ENCODE measurements at places on chromosomes 4 and X.

- no peak for DNase-seq
Measured at GRCh38 chr4:3868211-3869173, 102.3 kb downstream of the ADRA2C start.

GRCh38 chr4:80196922-80197573 lies at the start of gene PRDM8:
PRDM8 (plus strand) TSS chr4:80197503; CDS start chr4:80200081, 2,578 bp downstream.
- DNase-seq: peak; percentile 46

DNA sequence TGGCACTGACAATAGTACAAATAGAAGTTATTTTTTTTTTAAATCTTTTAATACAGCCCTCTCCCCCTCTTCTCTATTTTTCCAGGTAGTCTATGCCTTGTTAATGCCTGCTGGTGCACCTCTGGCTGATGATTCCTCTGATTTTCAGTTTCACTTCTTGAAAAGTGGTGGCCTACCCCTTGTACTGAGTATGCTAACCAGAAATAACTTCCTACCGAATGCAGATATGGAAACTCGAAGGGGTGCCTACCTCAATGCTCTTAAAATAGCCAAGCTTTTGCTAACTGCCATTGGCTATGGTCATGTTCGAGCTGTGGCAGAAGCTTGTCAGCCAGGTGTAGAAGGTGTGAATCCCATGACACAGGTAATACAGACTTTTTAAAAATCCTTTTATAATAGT lies 99.1 kb downstream of the USP9X start:
- no peak for DNase-seq

DNA sequence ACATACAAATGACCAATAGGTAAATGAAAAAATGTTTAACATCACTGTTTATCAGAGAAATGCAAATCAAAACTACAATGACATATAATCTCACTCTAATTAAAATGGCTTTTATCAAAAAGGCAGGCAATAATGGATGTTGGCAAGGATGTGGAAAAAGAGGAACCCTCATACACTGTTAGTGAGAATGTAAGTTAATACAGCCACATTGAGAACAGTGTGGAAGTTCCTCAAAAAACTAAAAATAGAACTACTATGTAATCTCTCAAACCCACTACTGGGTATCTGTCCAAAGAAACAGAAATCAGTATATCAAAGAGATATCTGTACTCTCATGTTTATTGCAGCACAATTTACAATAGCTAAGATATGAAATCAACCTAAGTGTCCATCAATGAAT lies 165.9 kb upstream of the HHIP start:
- DNase-seq: no peak

DNA sequence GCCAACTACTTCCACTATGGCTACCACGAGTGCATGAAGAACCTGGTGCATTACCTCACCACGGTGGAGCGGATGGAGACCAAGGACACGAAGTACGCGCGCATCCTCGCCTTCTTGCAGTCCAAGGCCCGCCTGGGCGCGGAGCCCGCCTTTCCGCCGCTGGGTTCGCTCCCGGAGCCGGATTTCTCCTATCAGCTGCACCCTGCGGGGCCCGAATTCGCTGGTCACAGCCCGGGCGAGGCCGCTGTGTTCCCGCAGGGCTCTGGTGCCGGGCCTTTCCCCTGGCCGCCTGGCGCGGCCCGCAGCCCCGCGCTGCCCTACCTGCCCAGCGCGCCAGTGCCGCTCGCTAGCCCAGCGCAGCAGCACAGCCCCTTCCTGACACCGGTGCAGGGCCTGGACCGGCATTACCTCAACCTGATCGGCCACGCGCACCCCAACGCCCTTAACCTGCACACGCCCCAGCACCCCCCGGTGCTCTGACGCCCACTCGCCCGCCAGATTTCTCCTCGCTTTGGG lies 2.1 kb downstream of the HELT start:
- DNase-seq: no peak

GRCh38 chrX:9260603-9261002 lies 204.3 kb upstream of the TBL1X start:
- DNase-seq: no peak

DNA sequence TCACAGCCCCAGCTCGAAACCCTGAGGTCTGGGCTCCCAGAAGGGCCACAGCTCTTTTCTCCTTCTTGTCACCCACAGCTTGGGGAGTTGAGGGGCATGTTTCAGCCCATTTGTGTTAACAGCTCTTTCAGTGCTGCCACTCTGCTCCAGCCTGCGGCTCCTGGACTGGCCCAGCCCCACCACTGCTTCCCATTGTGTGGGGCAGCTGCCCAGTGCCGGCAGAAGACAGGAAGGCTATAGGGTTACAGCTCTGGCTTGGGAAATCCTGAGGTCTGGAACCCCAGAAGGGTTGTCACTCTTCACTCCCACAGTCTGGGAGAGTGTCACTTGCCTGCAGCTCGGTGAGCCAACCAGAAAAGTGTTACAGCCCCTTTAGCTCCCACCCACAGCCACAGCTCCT lies 7.0 kb upstream of the HNRNPD start:
- no peak for DNase-seq

DNA sequence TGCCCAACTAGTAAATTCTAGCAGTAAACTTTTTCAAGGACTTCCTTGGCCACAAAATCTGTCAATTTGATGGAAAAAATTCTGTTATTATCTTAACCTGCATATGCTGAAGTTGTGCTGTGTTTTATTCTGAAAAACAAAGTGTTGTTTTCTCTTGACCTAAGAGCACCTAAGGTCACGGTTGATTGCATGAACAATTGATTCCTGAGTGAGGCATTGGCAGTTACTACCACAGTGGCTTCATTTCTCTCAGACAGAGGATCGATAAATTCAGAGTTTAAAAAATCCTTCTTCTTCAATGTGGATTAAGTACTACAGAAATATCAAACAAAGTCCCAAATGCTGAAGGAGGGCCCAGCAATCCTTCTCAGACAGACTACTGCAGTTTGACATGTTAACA lies 6.2 kb downstream of the HDAC8 start:
- DNase-seq: no peak

- DNase-seq: peak; percentile 65
Measured at GRCh38 chr4:20544645-20545044, 155.6 kb upstream of the PACRGL start.

DNA sequence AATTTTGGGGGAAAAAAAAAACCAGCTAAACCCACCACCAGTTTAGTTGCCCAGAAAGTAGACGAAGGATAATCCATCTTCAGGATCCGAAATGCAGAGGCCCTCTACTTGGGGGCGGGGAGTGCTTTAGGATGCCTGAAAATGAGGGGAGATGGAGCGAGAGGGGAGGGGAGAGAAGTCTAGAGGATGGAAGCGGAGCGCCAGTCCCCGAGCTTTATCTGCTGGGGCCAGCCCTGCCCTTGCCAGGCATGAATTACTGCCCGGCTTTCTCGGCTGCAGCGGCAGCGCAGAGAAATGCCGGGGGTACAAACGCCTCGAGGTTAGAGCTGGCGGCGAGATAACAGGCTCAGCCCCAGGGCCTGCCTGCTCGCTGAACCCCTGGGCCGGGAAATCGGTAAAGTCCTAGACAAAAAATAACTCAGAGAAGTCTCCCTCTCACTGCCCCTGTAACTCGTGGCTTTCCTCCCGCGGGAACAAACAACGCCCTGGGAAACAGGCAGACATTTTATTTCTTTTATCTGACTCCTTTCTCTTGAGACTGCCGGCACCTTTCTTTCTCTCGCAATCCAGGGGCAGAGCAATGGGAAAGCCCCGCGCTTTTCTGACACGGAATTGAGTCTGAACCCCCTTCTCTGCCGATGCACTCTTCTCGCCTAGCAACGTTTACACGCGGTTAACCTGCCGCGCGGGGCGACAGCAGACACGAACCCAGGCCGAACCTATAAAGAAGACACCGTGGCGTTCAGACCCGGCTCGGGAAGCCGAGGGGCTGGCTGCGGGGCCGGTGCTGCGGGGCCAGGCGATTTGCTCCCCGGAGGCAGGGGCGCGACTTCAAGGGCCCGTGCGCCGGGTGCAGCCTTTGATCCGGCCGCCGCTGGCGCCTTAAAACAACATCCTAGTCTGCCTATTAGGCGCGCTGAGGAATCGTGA lies 3.1 kb upstream of the MSX1 start:
- no peak for DNase-seq

DNA sequence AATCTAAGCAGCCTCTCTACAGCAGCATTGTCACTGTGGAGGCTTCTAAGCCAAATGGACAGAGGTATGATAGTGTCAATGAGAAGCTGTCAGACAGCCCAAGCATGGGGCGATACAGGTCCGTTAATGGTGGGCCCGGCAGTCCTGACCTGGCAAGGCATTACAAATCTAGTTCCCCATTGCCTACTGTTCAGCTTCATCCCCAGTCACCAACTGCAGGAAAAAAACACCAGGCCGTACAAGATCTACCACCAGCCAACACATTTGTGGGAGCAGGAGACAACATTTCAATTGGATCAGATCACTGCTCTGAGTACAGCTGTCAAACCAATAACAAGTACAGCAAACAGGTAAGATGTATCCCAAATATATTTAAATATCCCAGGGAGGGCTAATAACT lies 4.1 kb downstream of the PCDH7 start:
- DNase-seq: no peak

- peak; percentile 27 for DNase-seq
Measured at GRCh38 chrX:47483306-47484268, 565 bp upstream of the ZNF41 start.

GRCh38 chr4:89538886-89539285 lies 231.3 kb upstream of the GPRIN3 start:
- DNase-seq: no peak

DNA sequence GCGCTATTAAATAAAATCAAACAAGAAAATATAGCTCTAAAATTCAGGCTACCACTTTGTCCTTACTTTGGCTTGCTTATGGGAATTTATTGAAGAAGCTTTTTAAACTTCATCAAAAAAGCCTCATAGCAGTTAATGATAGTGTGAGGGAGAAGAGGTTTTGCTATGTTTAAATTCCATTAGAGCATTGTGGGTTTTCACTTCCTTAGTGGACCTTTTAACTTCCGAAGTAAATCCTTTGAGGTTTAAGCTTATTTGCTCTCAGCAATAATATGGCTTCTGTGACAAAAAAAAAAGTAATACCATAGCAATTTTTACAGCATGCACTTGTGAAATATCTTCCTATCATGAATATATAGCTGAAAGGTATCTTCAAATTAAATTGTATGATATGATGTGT lies 120.2 kb upstream of the NDST4 start:
- DNase-seq: no peak

Data from fibroblast of skin of abdomen (primary cell).